ENCODE measurements at places on chromosomes 5 and 9.

- DNase-seq, result no peak
Observed at GRCh38 chr9:37917313-37917731, 13.4 kb upstream of the SLC25A51 start.

- no peak for DNase-seq
Observed at GRCh38 chr5:3429962-3430361, 165.7 kb upstream of the IRX1 start.

DNA sequence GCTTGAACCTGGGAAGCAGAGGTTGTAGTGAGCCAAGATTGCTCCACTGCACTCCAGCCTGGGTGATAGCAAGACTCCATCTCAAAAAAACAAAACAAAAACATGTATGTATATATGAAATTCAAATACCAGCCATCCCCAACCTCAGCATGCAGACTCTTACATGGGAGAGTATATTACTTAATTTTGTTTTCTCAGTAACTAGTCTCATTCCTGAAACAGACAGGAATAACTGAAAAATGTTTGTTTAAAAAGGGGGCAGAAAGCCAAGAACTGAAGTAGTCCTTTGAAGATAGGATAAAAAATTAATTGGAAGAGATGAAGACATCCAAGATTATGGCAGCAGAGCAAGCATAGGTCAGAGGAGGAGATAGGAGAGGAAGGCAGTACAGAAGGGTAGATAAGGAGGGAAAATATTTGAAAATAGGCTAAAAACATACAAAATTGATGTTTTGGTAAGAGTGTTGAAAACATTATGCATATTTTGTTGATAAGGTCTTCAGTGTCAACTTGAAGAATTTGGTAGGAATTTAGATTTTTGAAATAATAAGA is 309.9 kb downstream of the MAT2B start:
- DNase-seq, result no peak

GRCh38 chr9:131361202-131361833 is 32.6 kb upstream of the PRRC2B start:
- DNase-seq, result no peak

DNA sequence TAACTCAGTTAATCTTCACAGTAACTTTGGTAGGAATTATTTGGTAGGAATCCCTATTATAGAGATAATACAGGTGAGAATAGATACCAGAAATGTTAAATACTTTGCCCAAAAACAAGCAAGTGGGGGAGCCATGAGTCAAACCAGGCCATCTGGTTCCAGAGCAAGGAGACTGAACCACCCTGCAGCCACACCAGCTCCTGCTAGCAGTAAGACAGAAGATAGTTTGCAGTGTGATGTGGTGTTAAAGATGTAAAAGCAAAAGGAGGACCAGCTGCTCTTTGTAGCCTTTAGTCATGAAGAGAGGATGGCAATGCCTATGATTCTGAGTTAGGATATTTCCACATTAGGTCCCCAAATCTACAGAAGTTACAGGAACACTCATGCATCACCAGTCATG is 101.4 kb downstream of the PRKACG start:
- no peak for DNase-seq

- DNase-seq, result no peak
Observed at GRCh38 chr5:156025656-156026055, 301.3 kb upstream of the SGCD start.

- no peak for DNase-seq
Observed at GRCh38 chr5:2703615-2704014, 47.9 kb downstream of the IRX2 start.

DNA sequence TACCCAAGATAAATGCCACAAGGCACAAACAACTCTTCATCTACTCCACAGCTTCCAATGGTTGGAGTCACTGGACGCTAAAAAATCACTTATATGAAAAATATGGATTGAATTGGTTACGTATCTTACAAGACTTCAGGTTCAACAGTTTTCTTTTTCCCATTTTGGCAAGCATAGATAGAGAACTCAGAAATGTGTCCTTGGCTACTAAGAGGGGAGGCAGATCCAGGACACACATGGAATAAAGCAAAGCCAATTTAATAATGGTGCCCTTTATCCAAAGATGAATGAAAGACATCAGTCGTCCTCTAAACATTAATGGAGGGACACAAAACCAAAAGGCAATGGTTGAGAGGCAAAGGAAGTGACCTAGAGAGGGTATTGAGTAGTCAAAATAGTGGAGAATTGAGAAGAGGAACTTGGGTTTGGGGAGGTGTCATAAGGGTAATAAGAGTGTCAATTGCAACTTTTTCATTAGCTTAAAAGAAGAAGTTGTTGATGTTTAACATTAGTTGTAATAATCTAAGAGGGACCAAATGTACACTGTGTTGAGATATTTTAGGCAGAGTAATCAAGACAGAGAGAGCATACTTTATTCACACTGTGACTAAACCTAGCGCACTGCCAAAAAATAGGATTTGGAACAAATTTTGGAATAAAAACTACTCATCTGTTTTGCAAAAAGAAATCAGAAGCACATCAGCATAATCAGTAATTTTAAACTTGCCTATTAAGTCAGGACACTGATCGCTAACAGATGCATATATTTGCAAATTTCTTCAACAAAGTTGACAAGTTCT is 308.2 kb downstream of the ARL15 start:
- DNase-seq, result no peak

DNA sequence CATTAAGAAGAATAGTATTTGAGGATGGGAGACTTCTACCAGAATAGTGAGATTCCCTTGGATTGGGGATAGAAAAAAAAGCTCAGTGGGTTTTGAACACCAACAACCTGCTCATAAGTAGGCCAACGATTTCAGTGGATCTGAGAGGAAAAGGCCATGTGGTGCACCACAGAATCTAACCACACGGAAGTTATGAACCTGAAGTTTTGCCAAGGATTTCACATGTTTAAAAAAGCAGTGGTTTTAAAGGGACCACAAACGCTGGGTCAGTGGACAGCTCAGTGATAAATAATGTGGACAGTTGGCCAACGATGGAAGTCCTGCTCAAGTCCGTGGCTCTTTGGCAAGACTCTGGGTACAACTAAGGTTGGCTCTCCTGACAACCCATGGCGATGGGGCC is 107.2 kb upstream of the TXNDC8 start:
- DNase-seq, result no peak

DNA sequence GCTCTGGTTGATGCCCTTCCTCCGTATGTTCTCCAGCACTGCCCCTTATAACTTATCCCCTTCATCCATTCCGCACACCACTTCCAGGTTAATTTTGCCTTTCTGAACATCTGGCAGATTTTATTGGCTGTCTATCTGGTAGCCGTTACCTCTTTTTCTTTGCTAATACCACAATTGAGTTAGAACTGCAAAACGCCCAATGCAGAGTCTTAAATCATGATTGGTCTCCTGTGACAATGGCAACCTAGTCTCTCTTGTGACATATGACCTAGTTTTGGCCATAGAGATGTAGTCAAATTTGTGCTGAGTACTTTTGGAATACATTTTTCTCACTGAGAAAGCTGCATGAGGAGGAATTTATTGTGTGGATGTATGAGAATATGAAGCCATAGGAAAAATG is 365.7 kb upstream of the PRR16 start:
- DNase-seq, result no peak

GRCh38 chr5:60507687-60508086 is 192.3 kb downstream of the DEPDC1B start:
- no peak for DNase-seq

DNA sequence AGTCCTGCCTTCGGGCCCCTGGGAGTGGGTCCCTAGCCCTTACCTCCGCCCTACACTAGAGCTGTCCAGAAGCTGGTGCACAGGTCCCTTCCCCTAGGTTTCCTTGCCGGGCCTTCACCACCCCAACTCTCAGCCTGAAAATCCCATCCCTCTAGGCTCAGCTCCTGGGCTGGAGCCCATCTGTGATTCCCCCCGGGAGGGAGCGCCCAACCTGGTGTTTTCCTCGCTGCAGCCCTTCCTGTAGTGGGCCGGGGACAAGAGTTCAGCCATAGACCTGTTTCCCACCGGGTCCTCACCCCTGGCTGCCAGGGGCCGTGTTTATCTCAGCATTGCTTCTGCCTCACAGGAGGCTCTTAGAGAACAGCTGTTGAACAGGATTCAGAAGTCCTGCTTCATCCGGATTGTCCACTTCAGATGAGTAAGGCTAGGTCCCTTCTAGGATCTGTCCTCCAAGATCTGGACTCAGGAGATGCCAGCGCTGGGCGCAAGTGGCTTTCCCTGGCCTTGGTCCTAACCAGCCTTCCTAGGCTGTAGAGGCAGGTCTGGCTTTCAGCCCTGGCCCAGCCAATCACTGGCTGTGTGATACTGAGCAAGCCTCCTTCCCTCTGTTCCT is 965 bp downstream of the GLIPR2 start:
- DNase-seq, result no peak

GRCh38 chr5:92741906-92742305 is 839.1 kb downstream of the NR2F1-AS1 start:
- no peak for DNase-seq

DNA sequence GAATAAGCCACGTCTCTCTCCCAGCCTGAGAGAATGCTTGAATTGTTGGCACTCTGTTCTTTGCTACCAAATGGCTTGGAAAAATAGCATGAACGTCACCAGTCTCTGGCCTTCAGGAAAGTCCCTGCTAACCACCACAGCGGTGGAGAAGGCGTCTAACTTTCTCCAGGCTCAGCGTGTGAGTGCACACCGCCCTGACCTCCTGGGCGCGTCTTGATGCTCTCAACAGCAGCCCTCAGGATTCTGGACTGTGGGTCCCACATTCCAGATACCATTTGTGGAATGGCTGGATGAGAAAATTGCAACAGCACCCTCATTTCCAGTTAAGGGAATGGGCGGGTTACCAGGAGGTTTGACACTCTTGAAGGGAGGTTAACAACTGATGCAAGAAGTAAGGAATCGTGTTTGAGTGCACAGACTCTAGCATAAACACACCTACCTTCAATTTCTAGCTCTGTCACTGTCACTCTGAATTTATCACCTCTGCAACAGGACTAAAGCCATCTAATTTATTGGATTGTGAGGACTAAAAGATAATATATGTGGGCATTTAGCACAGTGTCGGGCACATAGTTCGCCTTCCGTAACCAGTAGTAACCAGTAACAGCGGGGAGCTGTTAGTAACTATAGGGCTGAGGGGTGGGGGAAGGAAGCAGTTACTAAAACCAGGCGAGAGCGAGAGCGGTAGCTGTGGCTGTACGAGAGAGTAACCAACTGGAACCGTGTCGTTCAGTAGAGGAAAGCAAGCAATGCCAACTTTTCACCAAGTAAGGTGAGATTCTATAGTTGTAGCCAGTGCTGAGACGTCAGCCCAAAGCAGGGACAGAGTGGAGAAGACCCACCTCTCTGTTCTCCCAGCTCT is 807 bp upstream of the PLGRKT start:
- DNase-seq, result no peak

DNA sequence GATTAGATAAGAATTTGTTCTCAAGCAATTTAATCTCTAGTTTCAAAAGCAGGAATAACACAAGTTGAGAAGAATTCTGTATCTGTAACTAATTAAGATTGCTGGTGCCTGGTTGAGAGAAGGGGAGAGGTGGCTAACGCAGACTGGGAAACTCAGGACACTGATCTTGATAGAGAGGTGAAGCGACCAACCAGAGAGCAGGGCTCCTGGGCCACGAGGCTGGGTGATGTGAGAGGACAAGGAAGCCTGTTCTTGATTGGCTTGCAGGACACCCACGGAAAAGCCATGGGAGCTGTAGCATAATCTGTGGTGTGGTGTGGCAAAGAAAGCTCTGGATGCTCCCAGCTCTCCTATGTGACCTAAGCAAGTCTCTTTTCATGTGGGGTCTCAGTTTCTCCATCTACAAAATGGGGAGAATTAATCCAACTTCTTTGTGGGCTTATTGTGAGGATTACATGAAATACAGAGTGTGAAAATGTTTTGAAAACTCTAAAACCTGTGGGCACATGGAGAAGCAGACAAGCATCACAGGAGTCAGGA is 594.1 kb upstream of the BRINP1 start:
- no peak for DNase-seq

- DNase-seq, result no peak
Observed at GRCh38 chr5:169785771-169786618, 148.9 kb downstream of the DOCK2 start.

GRCh38 chr5:157449011-157449723 is 10.8 kb upstream of the NIPAL4 start:
- DNase-seq, result no peak

- DNase-seq, result no peak
Observed at GRCh38 chr5:95238560-95239325, 46.2 kb downstream of the MCTP1 start.

DNA sequence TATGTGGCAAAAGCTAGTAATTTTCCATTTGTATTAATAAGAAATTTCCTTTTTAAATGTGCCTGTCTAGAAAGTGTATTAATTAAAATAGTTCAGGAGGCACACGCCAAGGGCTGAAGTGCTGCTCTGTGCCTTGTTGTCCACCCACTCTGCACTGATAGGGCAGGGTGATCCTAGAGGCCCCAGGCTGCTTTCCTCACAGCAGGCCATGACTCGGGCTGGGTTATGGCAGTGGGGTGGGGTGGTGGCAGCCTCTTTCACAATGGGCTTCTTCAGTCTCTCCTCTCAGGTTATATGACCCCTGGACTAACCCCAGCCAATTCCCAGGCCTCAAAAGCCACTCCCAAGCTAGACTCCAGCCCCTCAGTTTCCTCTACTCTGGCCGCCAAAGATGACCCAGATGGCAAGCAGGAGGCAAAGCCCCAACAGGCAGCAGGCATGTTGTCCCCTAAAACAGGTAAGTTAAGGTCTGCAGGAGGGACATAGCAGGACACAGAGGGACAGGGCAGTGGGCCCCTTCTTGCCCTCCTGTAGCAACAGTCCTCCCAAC is 19.5 kb downstream of the CD74 start:
- DNase-seq, result no peak

- no peak for DNase-seq
Observed at GRCh38 chr9:37033682-37034304, at the start of gene PAX5. TSS of gene PAX5 (minus strand) at chr9:37034268. CDS start at chr9:37034031, 237 bp downstream.

DNA sequence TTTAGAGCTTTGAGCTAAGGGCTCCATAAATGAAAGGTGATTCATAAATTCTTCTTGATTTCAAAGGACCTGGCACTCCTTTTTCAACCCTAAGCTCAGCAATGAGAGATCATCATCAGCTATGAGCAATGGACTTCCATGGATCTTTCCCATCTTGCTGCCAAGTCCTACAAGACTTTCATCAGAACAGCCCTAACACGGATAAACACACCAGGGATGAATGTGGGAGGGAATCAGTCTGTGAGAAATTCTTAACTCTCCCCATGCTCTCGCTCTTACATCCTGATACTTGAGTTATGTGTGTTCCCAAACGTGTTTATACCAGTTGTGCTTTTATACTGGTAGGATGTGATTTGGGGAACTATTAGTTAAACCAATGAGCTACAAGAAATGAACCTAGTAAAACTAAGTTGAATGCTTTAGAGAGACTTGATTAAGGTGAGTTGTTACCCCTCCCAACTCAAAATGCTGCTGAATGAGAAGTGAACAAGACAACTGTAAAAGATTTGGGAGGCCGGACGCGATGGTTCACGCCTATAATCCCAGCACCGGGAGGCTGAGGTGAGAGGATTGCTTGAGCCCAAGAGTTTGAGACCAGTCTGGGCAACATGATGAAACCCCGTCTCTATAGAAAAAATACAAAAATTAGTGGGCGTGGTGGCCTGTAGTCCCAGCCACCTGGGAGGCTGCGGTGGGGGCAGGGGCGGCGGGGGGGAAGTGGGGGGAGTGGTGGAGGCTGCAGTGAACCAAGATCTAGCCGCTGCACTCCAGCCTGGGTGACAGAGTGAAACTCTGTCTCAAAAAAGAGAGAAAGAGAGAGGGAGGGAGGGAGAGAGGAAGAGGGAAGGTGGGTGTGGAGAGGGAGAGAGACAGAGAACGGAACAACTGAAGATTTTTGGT is 5.2 kb upstream of the RPL26L1 start:
- DNase-seq, result no peak

- no peak for DNase-seq
Observed at GRCh38 chr9:32725066-32725860, 58.1 kb upstream of the TMEM215 start.
